Stimulated activated CD4-positive, alpha-beta T cell treated with anti-CD3 and anti-CD28 coated beads, Interleukin-2, amount 100 ng/mL, for 24 hours (primary cell): ENCODE measurements at places on chromosomes 3 and 15.

GRCh38 chr3:72949016-72949415 lies 47.6 kb upstream of the PPP4R2 start:
- DNase-seq = no peak

DNA sequence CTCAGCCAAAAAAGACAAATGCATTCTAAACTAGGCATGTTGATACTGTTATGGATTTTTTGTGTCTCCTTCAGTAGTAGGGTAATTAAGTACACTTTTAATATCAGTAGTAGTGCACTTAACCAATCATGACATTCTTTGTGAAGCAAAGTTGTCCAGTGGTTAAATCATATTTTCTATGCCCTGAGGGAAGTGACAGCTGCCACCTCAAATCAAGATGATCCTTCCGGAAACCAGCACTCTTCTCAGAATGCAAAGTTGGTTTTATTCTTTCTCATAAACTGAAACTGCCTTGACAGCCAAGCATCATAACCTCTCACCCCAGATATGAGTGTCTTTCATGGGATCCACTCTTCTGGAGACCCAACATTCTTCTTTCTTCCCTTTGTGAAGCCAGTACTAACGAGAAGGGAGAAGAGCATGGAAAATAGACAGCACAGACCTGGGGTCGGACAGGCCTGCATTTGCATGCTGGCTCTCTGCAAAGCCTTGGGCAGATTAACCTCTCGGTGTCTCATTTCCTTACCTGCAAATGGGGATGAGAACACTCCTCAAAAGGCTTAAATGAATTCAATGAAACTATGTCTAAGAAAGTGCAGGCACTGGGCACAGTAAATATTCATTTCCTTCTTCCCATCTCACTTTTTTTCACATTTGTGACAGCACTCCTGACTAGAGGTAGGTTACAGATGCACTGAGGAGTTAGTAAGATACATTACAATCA lies 13.2 kb downstream of the AAGAB start:
- DNase-seq = peak; percentile 15

DNA sequence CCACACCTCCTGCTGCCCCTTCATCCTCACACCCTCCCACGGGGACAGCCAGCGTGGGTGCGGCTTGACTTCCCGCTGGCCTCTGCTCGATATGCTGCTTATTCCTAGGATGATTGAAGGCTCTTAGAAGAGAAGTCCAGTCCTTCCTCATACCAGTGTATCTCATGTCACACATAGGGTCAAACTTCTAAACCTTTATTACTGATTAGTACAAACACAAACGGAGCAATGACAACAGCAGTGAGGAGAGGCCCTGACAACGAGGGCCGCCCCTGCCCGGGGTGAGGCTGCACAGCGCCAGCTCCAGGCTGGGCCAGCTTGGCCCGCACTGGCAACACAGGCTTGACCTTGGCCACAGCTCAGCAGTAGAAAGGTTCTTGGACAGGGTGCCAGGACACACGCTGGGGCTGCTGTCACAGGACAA lies 3.7 kb downstream of the CIB1 start:
- DNase-seq = no peak

GRCh38 chr3:154197751-154198150 lies 76.6 kb downstream of the ARHGEF26 start:
- DNase-seq = no peak

DNA sequence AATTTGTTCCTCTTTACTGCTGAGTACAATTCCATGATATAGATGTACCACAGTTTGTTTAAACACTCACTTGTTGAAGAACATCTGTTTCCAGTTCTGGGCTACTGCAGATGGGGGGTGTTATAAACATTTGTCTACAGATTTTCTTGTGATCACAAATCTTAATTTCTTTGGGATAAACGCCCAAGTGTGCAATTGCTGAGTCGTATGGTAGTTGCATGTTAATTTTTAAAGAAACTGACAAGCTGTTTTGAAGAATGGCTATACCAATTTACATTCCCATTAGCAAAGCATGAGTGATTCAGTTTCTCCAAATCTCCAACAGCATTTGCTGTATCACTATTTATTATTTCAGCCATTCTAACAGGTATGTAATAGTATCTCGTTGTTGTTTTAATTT lies 242.0 kb upstream of the MRPL3 start:
- no peak for DNase-seq

GRCh38 chr15:63000706-63001105 lies 41.8 kb upstream of the TPM1 start:
- DNase-seq = no peak

DNA sequence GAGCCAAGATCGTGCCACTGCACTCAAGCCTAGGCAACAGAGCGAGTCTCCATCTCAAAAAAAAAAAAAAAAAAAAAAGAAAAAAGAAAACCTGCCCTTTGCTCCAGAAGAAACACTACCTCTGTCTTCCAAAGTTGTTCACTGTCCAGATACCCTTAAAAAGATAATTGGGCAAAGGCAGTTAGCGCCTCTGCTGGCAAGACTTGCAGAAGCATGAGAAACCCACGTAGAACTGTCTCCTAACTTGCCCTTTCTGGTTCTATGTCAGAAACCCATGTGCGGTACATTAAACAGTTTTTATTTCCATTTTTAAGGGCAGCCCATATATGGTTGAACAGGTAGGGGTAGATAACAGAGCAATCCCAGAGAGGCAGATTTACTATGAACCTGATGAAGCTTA lies 1026.4 kb downstream of the ROBO2 start:
- no peak for DNase-seq

DNA sequence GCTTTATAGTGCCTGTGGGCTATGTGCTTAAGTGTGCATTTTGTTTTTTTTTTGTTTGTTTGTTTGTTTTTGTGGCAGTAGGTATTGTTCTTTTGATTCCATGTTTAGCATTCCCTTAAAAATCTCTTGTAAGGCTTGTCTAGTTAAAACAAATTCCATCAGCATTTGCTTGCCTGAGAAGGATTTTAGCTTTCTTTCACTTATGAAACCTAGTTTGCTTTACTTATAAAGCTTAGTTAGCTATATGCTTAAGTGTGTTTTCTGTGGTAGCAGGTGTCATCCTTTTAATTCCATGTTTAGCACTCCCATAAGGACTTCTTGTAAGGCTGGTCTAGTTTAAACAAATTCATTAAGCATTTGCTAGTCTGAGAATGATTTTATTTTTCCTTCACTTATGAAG lies 17.3 kb downstream of the IL16 start:
- DNase-seq = no peak

- no peak for DNase-seq
These were observed 45.2 kb upstream of the ARRDC4 start for GRCh38 chr15:97915261-97915660.

DNA sequence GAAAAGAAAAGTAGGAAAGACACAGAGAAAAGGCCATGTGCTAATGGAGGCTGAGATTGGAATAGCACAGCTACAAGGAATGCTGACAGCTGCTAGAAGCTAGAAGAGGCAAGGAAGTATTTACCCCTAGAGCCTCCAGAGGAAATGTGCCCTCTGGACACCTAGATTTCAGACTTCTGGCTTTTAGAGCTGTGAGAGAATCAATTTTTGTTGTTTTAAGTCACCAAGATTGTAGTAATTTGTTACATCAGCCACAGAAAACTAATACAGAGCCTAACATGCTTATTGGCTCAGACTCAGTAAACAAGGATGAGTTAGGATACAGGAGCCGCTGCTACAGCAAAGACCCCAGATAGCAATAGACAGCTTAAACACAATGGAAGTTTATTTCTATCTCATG lies 33.1 kb upstream of the GLCE start:
- DNase-seq = no peak

DNA sequence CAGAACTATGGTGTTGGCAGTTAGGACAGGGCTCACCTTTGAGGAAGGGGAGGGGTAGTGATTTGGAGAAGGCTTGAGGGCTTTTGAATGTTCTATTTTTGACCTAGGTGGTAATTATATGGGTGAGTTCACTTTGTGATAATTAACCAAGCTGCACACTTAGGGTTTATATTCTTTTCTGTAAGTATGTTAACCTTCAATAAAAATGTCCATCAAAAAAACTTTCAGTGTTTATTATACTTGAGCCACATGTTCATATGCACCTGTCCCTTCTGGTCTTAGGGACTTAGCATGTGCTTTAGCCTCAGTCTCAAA lies 28.4 kb downstream of the PDE8A start:
- no peak for DNase-seq

DNA sequence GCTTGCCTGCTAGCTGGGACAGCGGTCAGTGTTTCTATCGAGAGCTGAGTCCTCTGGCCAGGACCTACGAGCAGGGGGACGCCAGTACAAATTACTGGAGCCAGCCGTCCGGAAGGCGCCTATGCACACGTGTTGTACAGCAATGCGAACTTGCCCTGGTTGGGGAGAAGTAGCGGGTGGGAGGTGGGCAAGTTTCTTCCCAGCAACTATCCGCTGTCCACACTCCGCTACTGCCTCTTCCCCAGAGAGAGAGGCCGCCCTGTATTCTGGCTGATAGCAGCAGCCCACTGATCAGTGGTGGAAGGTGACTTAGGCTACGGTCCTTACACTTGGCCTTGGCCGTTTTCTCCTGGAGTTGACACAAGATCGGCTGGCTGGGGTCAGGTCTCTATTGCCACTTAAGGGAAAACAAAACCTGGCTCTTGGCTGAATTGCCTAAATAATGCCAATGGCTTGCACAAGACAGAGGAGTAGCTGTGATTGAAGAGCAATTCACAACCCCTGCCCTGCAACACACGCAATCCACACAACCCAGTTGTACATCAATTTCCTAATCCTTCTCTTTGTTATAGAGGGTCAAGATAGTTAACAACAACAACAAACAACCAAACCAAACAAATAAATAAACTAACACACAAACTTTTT lies 12.8 kb upstream of the SHC4 start:
- DNase-seq = no peak

GRCh38 chr3:125141596-125142419 lies 70.7 kb downstream of the SLC12A8 start:
- peak; percentile 76 for DNase-seq

DNA sequence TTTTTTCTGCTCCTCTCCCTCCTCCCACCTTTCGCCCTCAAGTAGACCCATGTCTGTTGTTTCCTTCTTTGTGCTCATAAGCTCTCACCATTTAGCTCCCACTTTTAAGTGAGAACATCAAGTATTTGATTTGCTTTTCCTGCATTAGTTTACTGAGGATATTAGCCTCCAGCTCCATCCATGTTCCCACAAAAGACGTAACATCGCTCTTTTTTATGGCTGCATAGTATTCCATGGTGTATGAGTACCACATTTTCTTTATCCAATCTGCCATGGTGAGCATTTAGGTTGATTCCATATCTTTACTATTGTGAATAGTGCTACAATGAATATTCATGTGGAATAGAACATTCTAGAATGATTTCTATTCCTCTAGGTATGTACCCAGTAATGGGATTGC lies 178.6 kb downstream of the RYR3 start:
- no peak for DNase-seq

DNA sequence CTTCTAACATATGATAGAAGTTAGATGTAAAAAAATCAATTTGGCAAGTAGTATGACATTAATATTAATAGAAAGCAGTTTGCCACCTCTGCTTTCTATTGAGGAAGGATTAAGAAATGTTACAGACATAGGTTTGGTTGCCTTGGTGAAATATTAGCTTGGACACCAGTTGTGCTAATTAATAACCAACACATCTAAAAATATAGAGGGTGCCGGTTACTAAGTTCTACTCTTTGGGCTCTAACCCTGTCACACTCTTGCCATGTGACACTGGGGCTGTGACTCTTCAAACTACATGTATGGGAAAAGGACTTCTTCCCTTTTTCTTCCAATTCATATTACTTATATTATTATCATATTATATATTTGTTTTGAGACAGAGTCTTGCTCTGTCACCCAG lies 64.4 kb downstream of the TRIM71 start:
- no peak for DNase-seq
